Liver (tissue), 10 donors: ENCODE measurements at places on chromosomes 2 and 18. TPM values are rescaled to one million over a fixed set of nuclear protein-coding genes. Genes with fewer than 3 reads are reported as not detected.

RGPD3 gene
- total RNA-seq, result 0.59 TPM

SERPINB2 gene
- total RNA-seq, result not detected

FRZB gene
- total RNA-seq, result 0.47 TPM

STAT4 gene
- total RNA-seq, result 2.5 TPM

EPC2 gene
- total RNA-seq, result 15.1 TPM

CERS6 gene
- 13.5 TPM for total RNA-seq

SLC16A14 gene
- total RNA-seq, result 0.79 TPM

DNA sequence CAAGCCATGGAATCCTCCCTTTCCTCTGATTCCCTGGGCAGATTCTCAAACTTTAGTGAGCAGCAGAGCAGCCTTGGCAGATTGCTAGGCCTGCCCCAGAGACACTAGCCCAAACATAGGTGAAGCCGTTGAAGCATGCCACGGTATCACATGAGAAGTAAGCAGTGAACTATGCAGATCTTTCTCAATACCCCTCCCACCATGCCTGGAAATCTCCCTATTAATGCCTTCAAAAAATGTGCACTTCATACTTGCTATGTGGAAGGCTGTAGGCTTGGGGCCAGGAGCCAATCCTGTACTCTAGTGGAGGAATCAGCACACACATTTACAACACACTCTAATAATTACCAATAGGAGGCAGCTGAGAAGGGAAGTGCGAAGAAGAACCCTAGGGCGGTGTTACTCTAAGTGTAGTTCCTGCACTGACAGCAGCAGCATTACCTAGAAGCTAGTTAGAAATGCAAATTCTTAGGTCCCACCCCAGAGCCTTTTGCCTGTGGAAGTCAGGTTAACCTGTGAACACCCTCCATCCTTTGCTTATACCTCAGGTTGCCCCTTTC is 305.1 kb upstream of the SPRED2 start:
- no peak overlapping the region for H3K27ac ChIP-seq
- DNase-seq, result no peak
- H3K27me3 ChIP-seq, result no peaks in the 10 kb centered on the region
- H3K36me3 ChIP-seq, result no peaks in the 10 kb centered on the region
- H3K4me1 ChIP-seq, result no peaks in the 10 kb centered on the region

DNA sequence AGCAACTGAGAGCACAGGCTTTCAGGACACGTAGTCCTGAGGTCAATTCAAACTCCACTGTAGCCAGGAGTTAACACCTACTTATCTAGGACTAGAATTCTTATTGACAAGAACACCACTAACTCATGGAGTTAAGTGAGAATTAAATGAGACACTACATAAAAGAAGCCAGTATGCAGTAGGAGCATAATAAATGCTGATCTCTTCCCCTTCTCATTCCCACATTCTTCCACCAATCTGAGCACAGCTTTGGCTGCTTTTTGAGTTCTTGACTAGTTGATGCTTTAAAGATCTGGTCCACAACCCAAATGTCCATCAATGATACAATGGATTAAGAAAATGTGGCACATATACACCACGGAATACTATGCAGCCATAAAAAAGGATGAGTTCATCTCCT is 55.2 kb downstream of the TTC32 start:
- H3K4me3 ChIP-seq, result no peak overlapping the region
- no peak overlapping the region for H3K27ac ChIP-seq
- no peaks in the 10 kb centered on the region for H3K27me3 ChIP-seq
- H3K4me1 ChIP-seq, result no peaks in the 10 kb centered on the region
- no peak for DNase-seq
- H3K36me3 ChIP-seq, result no peaks in the 10 kb centered on the region

GRCh38 chr2:185475914-185476313 is 262.7 kb upstream of the FSIP2 start:
- H3K36me3 ChIP-seq, result no peaks in the 10 kb centered on the region
- no peaks in the 10 kb centered on the region for H3K4me1 ChIP-seq
- H3K27ac ChIP-seq, result no peak overlapping the region
- no peaks in the 10 kb centered on the region for H3K27me3 ChIP-seq

GRCh38 chr18:79922971-79923411 is 28.5 kb downstream of the SLC66A2 start:
- no peak overlapping the region for H3K4me3 ChIP-seq
- no peaks in the 10 kb centered on the region for H3K27me3 ChIP-seq
- H3K36me3 ChIP-seq, result peaks cover 37% of the 10 kb centered on the region
- DNase-seq, result no peak
- H3K27ac ChIP-seq, result no peak overlapping the region

GRCh38 chr18:35438480-35439234 is 59.1 kb downstream of the INO80C start:
- H3K27ac ChIP-seq, result no peak overlapping the region
- H3K36me3 ChIP-seq, result no peaks in the 10 kb centered on the region
- no peak for DNase-seq
- no peaks in the 10 kb centered on the region for H3K27me3 ChIP-seq
- H3K4me3 ChIP-seq, result no peak overlapping the region

DNA sequence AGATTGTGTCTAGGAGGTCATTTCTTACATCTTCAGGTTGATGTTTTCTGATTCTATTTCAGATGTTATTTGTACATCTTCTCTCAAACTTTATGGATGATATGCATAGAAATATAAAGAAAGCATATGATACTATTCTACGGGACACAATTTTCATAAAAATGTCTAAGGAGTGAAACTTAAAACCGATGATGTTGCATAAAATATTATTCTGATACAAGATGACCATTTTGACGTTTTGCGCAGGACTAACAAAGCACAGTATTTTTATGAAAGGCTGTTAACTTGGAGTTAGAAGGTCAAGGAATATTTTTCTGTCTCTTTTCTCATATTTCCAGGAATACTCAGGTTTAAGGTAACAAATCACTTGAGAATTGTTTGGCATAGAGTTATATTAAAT is 8.7 kb downstream of the NETO1 start:
- H3K36me3 ChIP-seq, result no peaks in the 10 kb centered on the region
- no peak for DNase-seq
- H3K27me3 ChIP-seq, result no peaks in the 10 kb centered on the region

DNA sequence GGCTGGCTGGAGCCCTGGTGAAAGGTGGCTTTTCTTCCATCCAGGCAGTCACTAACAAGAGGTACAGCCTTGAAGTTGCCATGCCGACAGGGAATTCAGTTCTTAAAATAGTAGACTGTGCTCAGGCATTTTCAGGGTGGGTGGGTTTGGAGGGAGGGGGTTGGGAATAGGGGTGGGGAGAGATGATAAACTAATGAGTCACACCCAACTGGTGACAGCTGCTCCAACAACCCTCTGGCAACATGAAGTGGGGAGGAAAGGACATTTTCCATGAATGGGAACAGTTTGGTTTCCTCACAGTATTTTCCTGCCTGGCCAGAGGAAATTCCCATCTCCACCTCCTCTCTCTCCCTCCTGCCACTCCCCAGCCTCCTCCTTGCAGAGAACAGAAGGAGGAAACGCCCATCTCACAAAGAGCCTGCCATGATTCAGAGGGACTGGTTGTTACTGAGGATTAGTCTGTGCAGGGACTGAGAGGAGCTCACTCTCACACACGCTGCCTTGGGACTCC is 113.0 kb upstream of the SLC1A4 start:
- no peaks in the 10 kb centered on the region for H3K27me3 ChIP-seq
- H3K4me3 ChIP-seq, result no peak overlapping the region
- H3K4me1 ChIP-seq, result no peaks in the 10 kb centered on the region
- H3K36me3 ChIP-seq, result no peaks in the 10 kb centered on the region

- H3K27me3 ChIP-seq, result no peaks in the 10 kb centered on the region
- H3K27ac ChIP-seq, result no peak overlapping the region
- no peaks in the 10 kb centered on the region for H3K4me1 ChIP-seq
Measured at GRCh38 chr2:203567691-203568090, 32.6 kb upstream of the RAPH1 start.

- no peak for DNase-seq
- no peak overlapping the region for H3K4me3 ChIP-seq
- H3K4me1 ChIP-seq, result peaks cover 17% of the 10 kb centered on the region
- H3K27ac ChIP-seq, result peak overlapping the region; percentile 63
- no peaks in the 10 kb centered on the region for H3K36me3 ChIP-seq
Measured at GRCh38 chr18:32209685-32210445, 20.0 kb downstream of the MEP1B start.

DNA sequence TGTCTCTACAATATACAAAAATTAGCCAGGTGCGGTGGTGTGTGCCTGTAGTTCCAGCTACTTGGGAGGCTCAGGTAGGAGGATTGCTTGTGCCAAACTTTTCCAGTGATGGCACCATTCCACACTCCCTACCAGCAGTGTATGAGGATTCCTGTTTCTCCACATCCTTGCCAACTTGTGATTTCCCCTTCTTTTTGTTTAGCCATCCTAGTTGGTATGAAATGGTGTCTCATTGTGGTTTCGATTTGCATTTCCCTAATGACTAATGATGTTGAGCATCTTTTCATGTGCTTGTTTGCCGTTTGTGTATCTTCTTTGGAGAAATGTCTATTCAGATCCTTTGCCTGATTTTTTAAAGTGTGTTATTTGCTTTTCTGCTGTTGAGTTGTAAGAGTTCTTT is 41.0 kb downstream of the EPB41L5 start:
- H3K36me3 ChIP-seq, result no peaks in the 10 kb centered on the region
- no peaks in the 10 kb centered on the region for H3K4me1 ChIP-seq
- no peaks in the 10 kb centered on the region for H3K27me3 ChIP-seq
- DNase-seq, result no peak
- H3K4me3 ChIP-seq, result no peak overlapping the region

- peaks cover 18% of the 10 kb centered on the region for H3K4me1 ChIP-seq
- no peak overlapping the region for H3K4me3 ChIP-seq
- no peak overlapping the region for H3K27ac ChIP-seq
- DNase-seq, result no peak
- no peaks in the 10 kb centered on the region for H3K27me3 ChIP-seq
Measured at GRCh38 chr2:240553956-240554480, 3.8 kb downstream of the ANKMY1 start.

DNA sequence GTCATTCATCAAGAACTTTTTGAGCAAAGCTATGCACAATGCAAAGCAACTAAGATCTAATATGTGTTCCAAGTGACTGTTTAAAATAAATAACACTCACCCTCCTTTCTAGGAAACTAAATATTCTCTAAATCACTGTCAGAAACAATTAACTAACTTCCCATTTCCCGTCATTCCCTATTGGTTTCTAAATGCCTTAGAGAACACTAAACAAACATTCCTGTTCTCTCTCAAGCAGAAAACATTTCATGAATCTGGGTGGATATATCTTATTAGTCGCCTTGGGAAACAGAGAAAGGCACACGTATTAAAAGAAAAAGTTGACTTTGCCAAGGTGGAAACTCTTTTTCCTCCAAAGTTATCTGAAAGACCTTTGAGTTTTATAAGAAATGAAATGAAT is 735.2 kb downstream of the MBD2 start:
- H3K4me3 ChIP-seq, result no peak overlapping the region
- no peaks in the 10 kb centered on the region for H3K27me3 ChIP-seq
- H3K4me1 ChIP-seq, result no peaks in the 10 kb centered on the region
- no peak for DNase-seq

DNA sequence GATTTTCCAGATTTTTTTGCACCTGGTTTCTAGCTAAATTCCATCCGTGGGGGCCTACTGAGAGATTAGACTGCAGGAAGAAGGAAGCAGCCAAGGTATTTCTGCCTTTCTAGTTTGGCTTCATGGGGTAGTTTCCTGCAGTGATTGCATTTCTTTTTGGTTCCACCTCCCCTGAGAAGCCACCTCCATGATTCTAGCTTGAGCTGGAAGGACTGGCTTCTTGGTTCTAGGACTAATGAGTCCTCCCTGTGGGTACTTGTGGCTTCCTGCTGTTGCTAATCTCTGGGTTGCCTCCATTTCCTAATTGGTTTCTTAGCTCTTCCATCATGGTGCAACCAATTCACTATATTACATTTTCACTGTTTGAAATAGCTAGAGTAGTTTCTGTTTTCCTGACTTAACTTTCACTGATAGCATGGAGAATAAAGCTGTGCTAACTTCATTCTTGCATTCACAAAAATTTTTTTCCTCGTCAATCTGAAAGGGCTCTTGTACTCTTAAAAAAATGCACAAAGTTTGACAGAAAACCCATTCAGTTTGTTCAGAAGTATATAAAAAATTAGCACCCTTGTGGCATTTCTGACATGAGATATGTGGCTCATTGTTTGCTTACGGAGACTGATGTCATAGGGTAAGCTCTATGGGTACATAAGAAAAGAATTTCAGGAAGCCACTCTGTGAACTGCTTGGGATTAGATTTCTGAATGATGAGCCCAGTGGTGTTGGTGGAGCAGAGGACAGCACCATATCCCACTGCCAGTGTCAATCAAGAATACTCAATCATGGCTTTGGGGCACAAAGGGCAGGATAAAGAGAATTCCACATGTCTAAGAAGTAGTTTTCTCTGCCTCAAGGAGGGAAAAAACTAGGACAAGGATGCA is 242.8 kb upstream of the RBMS1 start:
- no peak for DNase-seq
- H3K36me3 ChIP-seq, result no peaks in the 10 kb centered on the region
- H3K27me3 ChIP-seq, result no peaks in the 10 kb centered on the region
- H3K4me3 ChIP-seq, result no peak overlapping the region
- no peaks in the 10 kb centered on the region for H3K4me1 ChIP-seq

GRCh38 chr2:902584-902983 is 48.1 kb upstream of the SNTG2 start:
- H3K36me3 ChIP-seq, result no peaks in the 10 kb centered on the region
- H3K27ac ChIP-seq, result no peak overlapping the region
- H3K4me1 ChIP-seq, result no peaks in the 10 kb centered on the region
- no peak for DNase-seq

DNA sequence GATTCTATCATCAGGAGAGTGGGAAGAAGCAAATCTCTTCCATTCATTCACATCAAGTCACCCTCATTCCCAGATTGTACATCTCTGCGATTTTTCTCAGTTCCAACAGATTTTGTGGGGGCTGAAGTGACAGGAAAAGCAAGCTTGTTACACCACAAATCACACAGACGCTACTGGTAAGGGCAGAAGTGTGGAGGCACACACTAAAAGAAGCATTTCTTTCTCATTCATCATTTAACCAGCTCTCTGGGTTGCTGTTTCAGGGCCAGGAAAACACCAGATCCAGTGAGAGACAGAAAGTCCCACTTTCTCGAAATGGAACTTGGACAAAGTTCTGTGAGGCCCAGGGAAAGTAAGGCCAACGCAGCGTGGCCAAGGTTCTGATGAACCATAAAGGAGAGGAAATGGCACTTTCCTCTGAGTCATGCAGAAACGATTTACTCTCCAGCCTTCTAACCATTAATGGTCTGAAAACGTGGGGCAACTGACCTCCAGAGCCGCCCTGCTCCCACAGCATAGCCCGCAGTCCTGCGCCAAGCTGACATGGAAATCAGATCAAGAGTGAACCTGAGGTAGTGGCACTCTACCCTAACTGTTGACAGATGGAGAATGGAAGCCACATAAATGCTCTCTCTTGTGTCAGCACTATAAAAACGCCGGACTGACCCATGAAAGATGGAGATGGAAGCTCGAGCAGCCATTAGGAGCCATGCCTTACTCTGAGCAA is 191.0 kb downstream of the C1D start:
- H3K36me3 ChIP-seq, result no peaks in the 10 kb centered on the region
- no peaks in the 10 kb centered on the region for H3K27me3 ChIP-seq
- H3K27ac ChIP-seq, result no peak overlapping the region
- H3K4me3 ChIP-seq, result no peak overlapping the region
- DNase-seq, result no peak
- no peaks in the 10 kb centered on the region for H3K4me1 ChIP-seq
